ENCODE measurements at places on chromosomes 7 and 10.

GRCh38 chr7:112538726-112539255, 58.0 kb downstream of the LSMEM1 start:
- DNase-seq, result no peak

DNA sequence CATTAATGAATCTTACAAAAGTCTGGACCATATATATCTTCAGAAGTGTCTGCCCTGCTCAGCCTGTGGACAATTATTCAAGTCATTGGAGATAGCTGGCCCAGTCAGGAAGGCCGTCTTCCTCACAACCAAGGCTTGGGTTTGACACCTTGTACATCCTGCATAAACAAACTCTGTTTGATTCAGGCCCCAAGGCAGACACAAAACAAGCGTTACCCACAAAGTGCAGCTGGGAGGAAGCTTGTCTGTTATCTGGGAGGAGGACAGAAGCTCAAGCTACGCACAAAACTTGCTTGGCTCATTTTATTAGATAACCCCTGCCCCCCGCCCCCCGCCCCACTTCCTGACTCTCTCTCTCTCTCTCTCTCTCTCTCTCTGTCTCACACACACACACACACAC, 166.9 kb upstream of the WDR11 start:
- no peak for DNase-seq

GRCh38 chr7:83925860-83926259, 268.7 kb downstream of the SEMA3A start:
- DNase-seq, result no peak

GRCh38 chr10:30750971-30751677, 121.6 kb upstream of the LYZL2 start:
- DNase-seq, result no peak

- DNase-seq, result no peak
Observed at GRCh38 chr10:51699145-51699474, 285 bp downstream of the CSTF2T start.

DNA sequence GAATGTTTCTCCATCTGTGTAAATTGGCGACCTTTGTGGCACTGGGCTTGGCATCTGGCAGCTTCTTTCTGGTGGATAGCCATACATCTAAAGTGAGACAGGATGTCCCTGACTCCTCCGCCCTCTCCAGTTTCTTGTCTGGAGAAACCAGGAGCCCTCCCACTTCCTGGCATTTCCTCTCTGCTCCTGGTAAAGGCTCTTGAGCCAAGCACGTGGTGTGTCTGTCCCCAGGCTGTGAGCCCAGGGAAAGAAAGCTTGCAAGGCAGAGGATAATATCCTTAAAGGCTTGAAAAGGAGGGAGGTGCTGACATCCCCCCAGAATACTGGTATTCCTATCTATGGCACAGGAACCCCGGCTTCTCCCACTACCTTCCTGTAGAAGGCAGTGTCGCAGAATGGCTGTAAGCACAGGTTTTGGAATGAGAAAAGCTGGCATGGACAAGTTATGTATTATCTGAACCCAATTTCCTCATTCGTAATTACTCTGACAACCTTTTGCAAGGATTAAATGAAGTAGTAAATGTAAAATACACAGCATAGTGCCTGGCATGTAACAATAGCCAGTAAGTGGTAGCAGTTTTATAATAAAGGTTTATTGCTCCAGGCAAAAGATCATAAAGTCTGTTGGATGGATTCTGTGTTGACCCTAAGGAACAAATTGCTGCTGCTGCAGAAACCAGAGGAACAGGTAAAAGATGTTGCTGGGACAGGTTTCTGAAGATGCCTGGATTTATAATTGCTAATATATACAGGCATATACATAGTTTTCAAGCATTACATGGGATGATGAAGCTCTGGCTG, 11.8 kb upstream of the ACSL5 start:
- DNase-seq, result peak; percentile 73

DNA sequence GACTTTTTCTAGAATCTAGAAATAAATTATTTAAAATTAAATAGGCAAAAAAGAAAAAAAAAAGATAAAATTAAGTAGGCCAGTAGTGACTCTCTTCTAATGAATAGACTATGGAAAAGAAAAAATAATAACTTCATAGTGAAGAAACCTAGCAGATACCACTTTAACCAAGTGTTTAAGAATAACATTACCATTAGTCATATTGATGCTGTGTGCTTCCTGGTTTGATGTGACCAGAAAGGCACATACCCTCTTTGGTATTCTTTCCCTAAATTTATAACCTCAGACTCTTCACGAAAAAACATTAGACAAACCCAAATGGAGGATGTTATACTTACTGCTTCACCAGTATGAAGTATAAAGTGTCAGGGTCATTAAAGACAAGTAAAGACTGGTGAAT, 42.6 kb downstream of the KIF20B start:
- DNase-seq, result no peak

- DNase-seq, result no peak
Observed at GRCh38 chr10:93876381-93876780, 17.4 kb upstream of the SLC35G1 start.

DNA sequence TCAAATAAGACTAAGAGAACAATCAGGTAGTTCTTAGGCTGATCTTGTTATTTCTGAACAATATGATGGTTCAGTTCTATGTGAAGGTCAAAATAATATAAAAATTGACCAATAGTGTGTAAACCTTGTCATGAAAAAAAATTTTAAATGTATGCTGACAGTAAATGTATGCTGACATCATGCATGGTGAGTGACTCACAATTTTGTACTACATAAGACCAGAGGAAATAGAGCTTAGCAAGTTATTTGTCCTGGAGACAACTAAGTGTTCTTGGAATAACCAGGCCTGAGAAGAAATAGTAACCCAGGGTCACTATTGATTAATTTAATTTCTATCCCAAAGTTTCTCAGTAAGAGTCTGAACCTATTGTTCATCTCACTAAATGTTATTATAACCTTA, 182.2 kb upstream of the PCDH15 start:
- no peak for DNase-seq

DNA sequence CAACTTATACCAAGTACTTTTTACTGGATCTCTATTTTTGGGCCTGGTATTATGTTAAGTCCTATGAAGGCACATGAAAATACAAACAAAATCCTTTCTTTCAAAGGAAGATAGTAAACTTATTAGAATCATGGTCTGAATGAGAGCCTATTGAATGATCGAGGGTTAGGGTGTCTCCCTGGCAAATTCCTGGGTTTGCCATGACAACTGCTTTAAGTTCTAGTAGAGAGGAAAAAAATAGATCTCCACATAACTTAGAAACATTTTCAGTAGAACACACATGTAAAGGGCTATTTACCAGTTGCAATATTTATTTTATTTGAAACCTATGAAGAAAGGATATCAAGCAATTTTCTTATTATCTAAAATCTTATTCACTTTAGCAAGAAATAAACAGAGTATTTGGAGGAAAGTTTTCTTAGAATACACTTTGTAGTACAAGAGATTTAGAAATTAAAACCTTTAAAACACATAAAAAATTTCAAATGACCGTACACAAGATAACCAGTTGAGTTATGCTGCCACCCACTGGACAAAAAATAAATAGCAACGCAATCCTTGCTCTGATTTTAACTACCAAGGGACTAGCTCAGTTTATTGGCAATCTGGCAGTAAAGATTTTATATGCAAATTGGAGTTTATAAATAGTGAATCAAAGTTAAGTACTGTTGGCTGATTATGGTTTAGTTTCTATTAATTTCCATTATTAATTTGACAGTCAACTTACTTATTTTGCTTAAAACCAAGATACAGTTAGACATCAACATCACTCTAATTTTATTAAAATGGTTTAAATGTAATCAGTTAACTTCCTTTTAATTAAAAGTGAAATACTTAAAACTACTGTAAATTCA, 33.9 kb downstream of the CACUL1 start:
- no peak for DNase-seq

GRCh38 chr7:158631574-158632195, 44.1 kb upstream of the PTPRN2 start:
- no peak for DNase-seq

DNA sequence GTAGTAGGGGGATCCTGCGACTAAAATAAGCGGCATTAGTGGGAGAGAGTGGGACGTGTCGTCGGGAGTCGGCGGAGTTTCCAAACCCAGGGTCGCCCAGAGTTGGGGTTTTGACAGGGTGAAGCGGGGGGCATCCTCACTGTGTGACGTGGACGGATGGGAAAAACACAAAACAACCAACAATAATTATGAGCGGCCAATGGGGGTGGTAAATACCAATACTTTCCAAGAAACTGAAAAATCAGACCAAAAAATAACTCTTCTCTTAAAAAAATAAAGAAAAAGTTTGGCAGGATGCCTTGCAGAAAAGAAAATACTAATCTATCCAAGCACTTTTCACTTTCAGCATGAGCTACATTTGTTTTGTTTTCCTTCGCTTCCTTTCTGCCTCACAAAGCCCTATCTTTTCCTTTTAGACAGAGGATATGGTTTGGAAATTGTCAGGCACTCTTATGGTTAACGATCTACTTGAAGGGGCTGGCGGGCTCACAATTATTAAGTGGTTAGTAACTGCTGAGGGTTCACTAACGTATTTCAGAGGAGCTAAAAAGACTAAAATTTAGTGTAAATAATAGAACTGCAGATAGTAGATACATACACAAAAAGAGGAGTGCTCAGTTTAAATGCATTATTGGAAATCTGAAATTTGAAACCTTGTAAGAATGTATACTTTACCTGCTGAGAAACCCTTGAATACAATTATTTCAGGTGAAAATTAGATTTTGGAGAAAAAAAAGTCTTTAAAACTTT, 802 bp upstream of the CDK6 start:
- DNase-seq, result peak; percentile 23

GRCh38 chr7:124765401-124766352, at the start of gene GPR37:
Gene GPR37 (minus strand): TSS chr7:124765792. CDS start chr7:124764976, 816 bp downstream.
- peak; percentile 66 for DNase-seq

DNA sequence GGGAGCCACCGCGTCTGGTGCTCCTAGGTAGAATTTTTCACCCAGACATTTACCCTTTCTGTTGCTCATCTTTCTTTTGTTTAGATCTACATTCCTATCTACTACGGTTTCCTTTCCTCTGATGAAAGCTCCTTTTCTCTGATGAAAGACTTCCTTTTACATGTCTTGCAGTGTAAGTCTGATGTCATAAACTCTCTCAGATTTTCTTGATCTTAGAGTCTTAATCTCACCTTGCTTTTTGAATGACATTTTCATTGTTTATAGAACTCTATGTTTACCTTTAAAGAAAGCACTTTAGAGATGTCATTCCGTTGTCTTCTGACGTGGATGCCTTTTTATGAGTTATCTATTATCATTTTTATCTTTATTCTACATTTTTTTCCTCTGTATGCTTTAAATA, 171.8 kb upstream of the MTPN start:
- DNase-seq, result no peak

DNA sequence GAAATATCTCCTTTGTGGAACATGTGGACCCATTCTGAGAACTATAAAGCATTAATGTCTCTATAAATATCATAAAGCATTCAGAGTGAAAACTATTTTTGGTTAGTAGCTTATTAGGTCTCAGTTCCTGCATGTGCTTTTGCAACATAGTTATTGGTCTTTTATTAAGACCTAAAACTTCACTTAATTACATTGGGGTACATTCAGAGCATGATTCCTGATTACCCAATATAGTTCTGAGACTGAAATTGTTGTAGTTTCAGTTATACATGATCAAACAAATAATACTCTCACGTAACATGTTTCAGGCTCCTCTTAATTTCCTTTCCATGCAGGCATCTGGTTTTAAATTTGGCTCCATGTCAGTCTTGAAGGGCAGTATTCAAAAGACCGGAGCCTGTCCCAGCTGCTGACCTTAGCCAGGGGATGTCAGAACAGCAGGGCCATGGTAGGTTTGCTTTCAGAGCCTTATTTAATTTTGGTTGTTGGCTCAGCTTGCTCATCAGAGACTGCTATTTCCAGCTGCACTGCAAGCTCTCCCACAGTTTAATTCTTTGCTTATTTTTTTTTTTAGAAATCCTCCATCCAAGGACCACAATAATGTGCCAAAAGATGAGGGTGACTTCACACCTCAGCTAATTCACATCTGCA, 447.8 kb upstream of the FZD8 start:
- DNase-seq, result peak; percentile 48

DNA sequence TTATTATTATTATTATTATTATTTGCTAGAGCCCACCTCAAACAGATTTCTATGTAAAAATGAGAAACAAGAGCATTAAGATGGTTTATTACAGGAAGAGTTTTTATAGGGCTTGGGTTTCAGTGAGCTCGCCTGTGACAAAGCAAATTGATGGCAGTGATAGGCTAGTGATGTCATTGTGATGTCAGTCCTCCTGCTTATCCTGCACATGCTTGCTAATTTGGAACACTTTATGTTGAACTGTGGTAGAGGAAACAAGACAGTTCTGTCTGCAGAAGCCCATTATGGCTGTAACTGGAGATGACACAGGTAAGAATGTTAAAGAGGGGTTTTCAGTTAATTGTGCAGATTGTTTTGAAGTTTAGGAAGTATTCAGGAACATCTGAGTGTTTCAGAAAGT, 68.3 kb downstream of the CREM start:
- DNase-seq, result no peak

- peak; percentile 11 for DNase-seq
Observed at GRCh38 chr10:43237128-43237527, 29.7 kb downstream of the RASGEF1A start.

GRCh38 chr10:100519311-100520051, at the start of gene SEC31B:
Gene SEC31B (minus strand): TSS chr10:100519861. CDS start chr10:100516952, 2,909 bp downstream.
- DNase-seq, result peak; percentile 53

DNA sequence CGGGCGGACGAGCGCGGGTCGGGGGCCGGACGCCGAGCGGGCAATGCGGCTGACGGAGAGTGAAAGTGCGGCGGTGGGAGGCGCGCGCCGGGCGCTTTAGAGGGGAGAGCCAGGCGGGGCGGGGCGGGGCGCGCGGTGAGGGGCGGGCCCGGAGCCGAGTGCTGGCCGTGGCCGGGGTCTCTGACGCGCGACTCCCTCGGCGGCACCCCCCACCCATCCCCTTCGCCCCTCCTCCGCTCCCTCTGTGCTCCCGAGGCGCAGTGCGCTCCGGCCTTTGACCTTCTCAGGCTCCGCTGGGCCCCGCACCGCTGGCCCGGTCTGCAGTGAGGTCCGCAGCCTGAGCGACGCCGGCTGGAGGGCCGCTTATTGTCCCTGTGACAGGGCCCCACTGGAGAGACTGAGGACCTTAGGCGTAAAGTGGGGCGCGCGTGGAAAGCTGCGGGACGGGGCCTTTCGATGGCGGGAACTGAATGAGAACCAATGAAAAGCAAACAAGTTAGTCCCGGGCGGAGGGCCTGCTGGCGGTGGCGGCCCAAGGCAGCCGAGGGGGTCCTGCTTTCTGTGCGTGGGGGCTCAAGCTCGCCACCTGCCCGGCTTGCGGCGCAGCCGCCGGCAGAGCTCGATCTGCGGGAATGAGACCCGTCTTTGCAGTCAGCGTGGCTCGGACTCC, at the start of gene CXCL12:
CXCL12 (minus strand) TSS at position 72 of the 670 bp plus-strand sequence. CDS start 92 bp downstream, outside the sequence.
- peak; percentile 82 for DNase-seq

DNA sequence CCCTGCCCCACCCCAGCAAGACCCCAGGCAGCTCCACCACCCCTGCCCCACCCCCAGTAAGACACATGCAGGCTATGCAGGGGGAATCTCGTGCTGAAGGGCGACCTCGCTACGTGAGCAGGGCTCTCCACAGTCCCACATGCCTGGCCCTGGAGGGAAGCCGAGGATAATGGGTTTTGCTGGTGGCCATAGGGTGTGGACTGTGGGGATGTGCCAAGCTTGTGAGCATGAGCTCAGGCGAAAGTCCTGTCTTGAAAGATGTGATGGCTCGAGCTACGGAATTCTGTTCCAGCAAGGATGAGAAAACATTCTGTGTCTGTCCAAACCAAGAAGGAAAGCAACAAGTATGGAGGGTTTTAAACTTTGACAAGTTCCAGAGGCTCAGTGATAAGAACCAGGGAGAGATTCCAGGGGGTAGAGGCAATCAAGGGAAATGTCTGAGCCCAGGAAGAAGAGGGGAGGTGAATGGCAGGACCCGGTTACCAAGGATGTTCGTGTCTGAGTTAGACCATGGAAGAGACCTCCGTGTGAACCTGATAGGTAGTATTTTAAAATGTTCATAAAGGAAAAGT, 63.1 kb downstream of the PYROXD2 start:
- peak; percentile 43 for DNase-seq
